ENCODE measurements at places on chromosomes 7 and 10.

DNA sequence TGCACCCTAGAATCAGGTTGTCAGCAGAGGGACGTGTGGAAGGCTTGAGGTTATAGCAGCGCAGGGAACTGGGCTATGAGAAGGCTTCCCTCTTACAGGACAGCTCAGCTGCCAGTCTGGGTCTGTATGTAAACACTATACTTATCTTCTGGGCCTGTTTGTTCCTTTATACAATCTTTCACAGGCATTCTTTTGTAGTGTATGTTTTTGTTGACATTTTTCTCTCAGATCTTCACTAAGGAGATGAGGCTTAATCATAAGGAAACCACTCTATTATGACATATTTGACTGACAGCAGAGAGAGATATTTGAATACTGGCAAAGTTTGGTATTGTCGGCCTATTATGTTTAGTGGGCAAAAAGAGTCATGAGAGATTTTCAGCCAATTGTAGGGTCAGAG is 929 bp downstream of the GBF1 start:
- no peak for DNase-seq

- no peak for DNase-seq
Measured at GRCh38 chr7:47370461-47371042, 211.4 kb downstream of the TNS3 start.

DNA sequence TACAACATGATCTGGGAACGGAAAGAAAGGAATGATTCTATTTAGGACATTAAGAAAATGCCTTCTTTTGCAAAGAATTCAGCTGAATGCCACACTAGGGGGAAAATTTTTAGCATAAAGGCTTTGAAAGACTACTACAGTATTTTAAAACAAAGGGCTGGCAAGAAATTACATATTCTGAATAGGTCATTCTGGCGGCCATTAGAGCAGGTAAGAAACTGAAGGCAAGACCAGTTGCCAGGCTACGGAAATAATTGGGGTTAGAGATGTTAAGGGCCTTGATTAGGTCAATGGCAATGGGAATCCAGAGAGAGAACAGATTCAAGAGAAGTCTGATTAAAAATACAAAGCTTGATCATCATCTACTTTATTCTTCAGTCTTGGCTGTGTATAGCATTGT is 3.8 kb upstream of the HECTD2 start:
- no peak for DNase-seq

GRCh38 chr7:70595755-70596597 is 536.0 kb upstream of the GALNT17 start:
- no peak for DNase-seq

- DNase-seq: no peak
Measured at GRCh38 chr10:47137311-47137851, 162.6 kb upstream of the GDF10 start.

GRCh38 chr7:129162732-129163131 is 18.2 kb downstream of the TSPAN33 start:
- no peak for DNase-seq

- no peak for DNase-seq
Measured at GRCh38 chr10:29634764-29635625, at the start of gene SVIL. TSS of gene SVIL (minus strand) at chr10:29634971. CDS start at chr10:29555058, 79,913 bp downstream.

DNA sequence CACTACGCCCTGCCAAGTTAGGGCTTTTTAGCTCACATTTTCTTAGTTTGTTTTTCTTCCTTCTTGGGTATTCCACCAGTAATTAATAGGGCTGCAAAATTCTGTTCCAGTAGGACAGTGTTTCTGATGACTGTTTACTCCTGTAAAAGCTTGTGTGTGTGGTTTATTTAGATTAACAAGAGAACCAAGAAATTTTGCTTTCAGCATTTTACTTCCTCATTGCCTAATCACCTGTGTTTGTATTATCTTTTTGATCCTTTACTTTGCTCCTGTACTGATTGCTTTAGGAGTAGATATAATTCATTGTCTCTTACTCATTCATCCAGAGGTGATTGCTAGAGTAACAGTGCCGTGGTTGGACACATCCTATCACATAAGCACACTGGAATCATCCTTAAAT is 27.7 kb downstream of the TDRD1 start:
- DNase-seq: no peak

- DNase-seq: no peak
Measured at GRCh38 chr7:5607951-5608656, 173.4 kb downstream of the RNF216 start.

DNA sequence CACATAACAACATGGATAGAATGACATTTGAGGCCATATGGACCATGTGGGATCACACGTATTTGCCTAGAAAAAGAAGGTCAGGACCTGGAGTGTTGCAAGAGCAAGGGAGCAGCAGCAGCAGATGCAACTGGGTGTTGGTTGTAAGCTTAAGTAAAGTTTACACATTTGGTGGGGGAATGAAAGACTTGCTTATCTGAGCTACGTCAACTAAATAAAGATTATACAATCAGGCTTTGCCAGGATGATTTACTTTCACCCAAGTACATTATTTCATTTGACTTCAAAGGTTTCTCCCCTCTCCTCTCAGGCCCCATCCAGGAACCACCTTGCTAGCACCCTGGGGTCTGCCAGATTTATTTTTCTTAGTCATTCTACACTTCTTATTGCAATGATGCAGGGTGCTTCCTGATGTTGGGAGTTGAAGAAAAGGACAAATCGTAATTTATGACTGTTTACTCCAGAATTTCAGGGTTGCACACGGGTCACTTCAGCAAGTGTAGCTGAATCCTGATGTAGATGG is 591.9 kb upstream of the IGFBP3 start:
- no peak for DNase-seq

- DNase-seq: no peak
Measured at GRCh38 chr10:5449823-5450222, 37.5 kb downstream of the NET1 start.

- no peak for DNase-seq
Measured at GRCh38 chr7:19294619-19295018, 149.4 kb upstream of the FERD3L start.

GRCh38 chr10:44389150-44389549 is 4.3 kb upstream of the CXCL12 start:
- DNase-seq: no peak

DNA sequence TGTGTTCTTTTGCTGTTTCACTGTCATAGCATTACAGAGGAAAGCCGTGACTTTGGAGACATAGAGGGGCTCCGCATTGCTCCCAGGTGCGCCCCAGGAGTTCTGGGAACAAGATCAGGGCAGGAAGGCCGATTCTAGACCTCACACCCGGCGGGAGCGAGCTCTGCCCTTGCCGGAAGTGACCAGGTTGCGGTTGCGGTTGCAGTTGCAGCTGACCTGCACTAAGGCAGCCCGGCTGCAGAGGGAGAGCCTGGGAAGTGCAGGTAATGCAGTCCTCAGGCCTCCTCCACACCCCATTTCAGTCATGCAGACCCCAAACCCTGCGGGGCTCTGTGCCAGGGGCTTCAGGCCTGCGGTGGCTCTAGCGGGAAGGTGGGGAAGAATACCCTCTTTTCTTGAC is 130.0 kb upstream of the LANCL2 start:
- no peak for DNase-seq

GRCh38 chr7:92811158-92811557 is 25.2 kb downstream of the CDK6 start:
- no peak for DNase-seq

DNA sequence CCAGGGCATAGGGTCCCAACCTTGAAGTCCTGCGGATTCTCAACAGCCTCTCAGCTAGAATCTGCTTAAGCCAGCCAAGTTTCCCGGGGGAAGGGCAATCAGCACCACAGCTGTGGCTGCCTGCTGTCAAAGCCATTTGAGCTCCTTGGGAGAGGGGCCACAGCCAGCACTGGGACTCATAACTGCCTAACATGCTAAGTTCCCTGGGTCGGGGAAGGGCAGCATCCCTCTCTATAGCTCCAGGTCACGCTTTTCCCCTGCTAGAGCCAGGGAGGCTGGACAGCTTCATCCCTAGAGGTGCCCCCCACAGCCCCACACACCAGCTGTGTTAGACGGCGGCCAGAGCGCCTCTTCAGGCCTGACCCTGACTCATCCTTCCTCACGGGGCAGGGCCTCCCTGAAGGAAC is 49.6 kb upstream of the PDE1C start:
- DNase-seq: no peak

DNA sequence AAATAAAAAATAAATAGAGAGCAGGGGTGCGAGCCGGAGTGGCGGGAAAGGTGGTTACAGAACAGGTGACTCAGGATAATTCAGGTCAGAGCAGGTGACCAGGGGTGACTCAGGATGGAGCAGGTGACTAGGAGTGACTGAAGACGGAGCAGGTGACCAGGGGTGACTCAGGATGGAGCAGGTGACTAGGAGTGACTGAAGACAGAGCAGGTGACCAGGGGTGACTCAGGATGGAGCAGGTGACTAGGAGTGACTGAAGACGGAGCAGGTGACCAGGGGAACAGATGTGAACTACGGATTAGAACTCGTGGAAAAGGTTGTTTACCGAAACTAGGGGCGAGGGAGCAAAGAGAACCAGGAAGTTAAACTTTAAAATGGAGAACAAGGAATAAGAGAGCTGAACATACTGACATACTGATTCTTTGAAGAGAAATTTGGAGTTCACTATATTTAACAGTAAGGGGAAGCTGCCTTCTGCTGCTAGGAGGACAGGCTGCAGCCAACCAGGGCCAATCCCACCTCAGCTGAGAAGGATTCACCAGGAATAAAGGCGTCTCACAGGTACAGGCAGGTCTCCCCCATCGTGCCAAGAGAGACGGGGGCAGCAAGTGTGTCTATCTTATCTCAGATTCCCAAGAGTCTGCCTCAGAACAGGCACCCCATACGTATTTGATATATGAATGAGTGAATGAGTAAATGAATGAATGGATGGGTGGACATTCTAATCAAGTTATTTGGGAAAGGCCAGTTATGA is 101.3 kb downstream of the CPXM2 start:
- DNase-seq: no peak

GRCh38 chr10:77605466-77605865 is 32.1 kb downstream of the KCNMA1 start:
- no peak for DNase-seq

GRCh38 chr7:40757109-40757508 is 622.3 kb downstream of the SUGCT start:
- DNase-seq: no peak

- no peak for DNase-seq
Measured at GRCh38 chr7:104894314-104894713, 119.7 kb upstream of the KMT2E start.

DNA sequence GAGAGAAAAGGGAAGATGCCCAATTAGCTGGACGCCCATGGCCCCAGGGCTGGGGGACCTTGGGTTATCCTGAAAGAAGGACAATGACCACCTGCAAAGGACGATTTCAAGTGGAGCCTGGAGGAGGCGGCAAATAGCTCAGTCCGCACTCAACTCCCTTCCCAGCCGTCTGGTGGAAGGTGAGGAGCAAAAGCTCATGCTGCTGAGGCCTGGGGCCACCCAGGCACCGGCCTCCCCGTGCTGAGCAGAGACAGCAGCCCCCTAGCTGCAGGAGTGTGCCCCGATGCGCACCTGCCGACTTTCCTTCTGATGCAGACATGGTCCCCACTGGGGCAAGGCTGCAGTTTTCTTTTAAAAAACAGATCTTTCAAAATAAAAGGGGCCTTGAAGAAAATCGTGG is 7.9 kb downstream of the FAM20C start:
- no peak for DNase-seq

GRCh38 chr10:48579251-48579960 is 25.5 kb downstream of the ARHGAP22 start:
- no peak for DNase-seq

DNA sequence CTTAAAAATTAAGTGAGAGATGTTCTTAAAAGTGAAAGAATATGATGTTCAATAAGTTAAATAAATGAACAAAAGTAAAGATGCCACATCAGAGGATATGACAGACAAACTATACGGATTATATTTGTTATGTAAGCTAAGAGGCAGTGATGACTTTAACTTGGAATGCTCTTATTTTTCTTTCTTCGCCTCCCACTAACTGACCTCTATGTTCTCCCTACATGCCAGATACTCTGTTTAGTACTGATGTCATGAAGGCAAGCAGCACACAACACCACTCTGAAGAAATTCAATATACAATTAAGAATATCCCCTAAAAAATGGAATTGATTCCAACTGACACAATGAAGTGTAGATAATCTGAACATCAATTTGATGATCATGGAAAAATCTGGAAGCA is 223.4 kb downstream of the DOCK4 start:
- no peak for DNase-seq

DNA sequence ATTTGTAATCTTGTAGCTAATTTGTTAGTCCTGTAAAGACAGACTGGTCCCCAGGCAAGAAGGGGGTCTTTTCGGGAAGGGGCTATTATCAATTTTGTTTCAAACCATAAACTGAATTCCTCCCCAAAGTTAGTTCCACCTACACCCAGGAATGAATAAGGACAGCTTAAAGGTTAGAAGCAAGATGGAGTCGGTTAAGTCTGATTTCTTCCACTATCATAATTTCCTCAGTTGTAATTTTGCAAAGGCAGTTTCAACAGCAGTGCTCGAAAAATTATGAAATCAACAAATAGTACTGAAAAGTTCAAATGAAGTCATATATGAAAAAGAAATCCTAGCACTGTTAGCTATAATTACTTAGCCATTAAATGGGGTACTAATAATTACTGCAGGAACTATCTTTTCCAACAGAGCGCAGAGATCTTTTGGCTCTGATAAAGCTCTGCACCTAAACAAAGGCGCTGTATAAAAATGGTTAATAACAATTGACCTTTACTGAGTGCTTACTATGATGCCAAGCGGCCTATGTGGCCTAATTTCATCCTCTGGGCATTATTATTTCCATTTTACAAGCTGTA is 756 bp upstream of the SEC24C start:
- DNase-seq: no peak

GRCh38 chr7:26181474-26182227 is 18.9 kb downstream of the HNRNPA2B1 start:
- DNase-seq: no peak

DNA sequence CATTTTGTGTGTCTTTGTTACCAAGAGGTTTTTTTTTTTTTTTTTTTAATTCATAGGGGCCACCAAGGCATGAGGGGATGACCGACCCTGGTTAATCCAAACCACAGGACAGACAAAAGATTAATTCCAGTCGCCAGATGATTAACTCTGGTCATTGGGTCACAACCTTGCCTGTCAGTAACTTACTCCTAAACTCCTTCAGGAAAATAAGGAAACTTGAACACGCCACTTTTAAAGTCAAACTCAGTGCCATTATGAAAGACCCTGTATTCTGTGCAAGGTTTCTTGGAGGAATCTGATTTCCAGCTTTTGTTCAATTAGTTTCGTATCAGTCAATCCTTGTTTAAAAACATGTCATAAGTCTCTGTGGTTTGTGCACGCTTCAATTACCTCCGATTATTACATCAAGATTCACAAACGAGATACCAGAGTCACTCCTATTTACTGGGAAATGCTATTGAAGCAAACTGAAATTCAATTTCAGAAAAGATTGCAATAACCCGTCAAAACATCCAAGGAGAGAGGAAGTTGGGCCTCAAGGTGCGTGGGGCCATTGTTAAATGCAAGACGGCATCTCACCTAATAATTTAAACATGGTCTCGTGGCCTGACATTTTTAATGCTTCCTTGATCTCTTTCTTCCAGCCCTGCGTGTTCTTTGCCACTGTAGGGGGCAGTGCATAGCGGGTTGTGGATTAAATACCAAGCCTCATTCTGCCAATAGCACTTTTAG is 44.0 kb downstream of the NRP1 start:
- no peak for DNase-seq

- no peak for DNase-seq
Measured at GRCh38 chr7:92799446-92800211, 36.7 kb downstream of the CDK6 start.

GRCh38 chr7:149823191-149823630 is 15.0 kb upstream of the ZNF862 start:
- DNase-seq: no peak
